Ecto neural progenitor cell (in vitro differentiated cells): ENCODE measurements at places on chromosomes 11 and 22.

GRCh38 chr11:92782806-92783205 is 186.6 kb upstream of the MTNR1B start:
- no peak for DNase-seq

DNA sequence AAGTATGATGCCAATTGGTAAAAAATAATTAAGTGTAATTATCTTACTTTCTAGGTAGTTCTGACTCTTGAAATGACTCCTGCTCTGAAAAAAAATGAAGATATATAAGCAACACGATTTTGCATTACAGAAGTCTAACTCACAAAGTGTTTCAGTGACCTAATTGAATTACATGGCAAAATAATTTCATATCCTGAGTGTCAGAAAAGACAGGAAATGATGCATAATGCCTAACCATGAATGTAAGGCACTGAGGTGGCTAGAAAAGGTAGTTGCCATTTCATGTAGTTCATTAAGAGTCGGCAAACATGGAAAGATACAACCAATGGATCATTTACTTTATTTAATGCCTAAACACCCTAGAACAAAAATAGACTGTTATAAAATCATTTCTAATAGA is 113.5 kb downstream of the GUCY1A2 start:
- DNase-seq = no peak

DNA sequence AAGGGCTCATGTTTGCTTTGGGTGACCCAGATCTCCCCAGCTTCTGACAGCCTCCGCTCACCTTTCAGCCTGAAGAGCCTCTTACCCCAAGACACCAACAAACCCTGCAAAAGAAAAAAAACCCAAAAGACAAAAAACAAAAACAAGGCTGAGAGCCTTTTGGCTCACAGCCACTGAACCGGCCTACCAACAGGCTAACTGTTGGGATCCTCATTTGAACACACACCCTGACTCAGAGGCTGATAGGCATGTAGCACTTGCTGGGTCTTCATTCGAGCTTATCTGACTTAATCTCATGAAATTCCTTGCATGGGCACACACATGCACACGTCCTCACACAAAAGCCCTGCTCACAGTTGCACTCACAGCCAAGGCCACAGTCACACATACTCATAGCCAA is 22.9 kb upstream of the TSKU start:
- DNase-seq = no peak

- no peak for DNase-seq
Measured at GRCh38 chr22:35629406-35630216, 12.5 kb upstream of the MB start.

- no peak for DNase-seq
Measured at GRCh38 chr22:36305813-36306212, 52.9 kb downstream of the APOL1 start.
